ENCODE measurements at places on chromosomes 16 and 17. TPM values are rescaled to one million over a fixed set of nuclear protein-coding genes. Genes with fewer than 3 reads are reported as not detected.

Gene SCARF1
- total RNA-seq, result 6.6 TPM

Gene CD300E
- not detected for total RNA-seq

Gene IRX5
- 2.7 TPM for total RNA-seq

Gene BICDL2
- 0.21 TPM for total RNA-seq

Gene ARHGAP23
- 33.0 TPM for total RNA-seq

Gene SLC46A1
- 16.9 TPM for total RNA-seq

Gene LCAT
- total RNA-seq, result 14.0 TPM

Gene SYT17
- 5.4 TPM for total RNA-seq

Gene GLTPD2
- total RNA-seq, result not detected

Gene KREMEN2
- 10.8 TPM for total RNA-seq

DNA sequence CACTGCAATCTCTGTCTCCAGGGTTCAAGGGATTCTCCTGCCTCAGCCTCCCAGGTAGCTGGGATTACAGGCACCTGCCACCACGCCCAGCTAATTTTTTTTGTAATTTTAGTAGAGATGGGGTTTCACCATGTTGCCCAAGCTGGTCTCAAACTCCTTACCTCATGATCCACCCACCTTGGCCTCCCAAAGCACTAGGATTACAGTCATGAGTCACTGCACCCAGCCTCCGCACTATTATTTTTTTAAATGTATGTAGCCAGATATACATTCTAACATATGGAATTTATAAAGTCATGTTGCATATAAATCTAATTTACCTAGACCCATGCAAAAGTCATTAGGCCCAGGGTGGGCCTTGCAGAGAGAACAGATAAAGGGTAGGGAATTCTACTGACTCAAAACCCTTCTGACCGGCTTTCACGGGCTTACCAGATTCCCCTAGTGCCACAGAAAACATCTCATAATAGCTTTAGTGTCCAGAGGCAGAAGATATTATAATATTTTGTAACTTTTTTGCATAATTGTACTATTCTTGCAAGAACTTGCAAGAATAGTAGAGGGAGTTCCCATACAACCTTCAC lies 20.5 kb upstream of the HELZ start:
- H3K36me3 ChIP-seq, result no peaks in the 10 kb centered on the region
- H3K27me3 ChIP-seq, result no peaks in the 10 kb centered on the region
- no peak overlapping the region for H3K27ac ChIP-seq

DNA sequence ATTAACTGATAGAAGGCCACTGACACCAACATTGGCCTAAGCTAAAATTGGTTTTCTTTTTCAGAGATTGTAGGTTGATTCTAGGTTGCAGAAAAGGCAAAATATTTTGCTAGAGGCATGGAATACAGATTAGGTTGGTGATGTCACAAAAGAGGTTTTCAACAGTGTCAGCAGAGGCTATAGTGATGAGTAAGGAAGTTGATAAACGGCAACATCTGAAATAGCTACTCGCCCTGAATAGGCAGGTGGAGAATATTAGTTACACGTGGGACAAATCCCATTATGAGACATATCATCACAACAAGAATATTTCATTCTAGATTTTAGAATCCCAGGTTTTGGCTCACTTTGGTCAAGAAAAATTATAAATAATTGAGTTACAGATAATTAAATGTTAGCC lies 1.5 kb upstream of the TOM1L1 start:
- no peak overlapping the region for H3K27ac ChIP-seq
- no peak for DNase-seq
- peaks cover 6% of the 10 kb centered on the region for H3K36me3 ChIP-seq
- H3K27me3 ChIP-seq, result no peaks in the 10 kb centered on the region
- peaks cover 13% of the 10 kb centered on the region for H3K4me1 ChIP-seq
- H3K4me3 ChIP-seq, result no peak overlapping the region

GRCh38 chr16:87812200-87812656 lies 46.4 kb upstream of the KLHDC4 start:
- no peak for DNase-seq
- H3K36me3 ChIP-seq, result no peaks in the 10 kb centered on the region
- no peak overlapping the region for H3K4me3 ChIP-seq
- H3K4me1 ChIP-seq, result peaks cover 3% of the 10 kb centered on the region

GRCh38 chr17:8831234-8831849 lies 32.2 kb upstream of the MFSD6L start:
- H3K27ac ChIP-seq, result no peak overlapping the region
- H3K4me3 ChIP-seq, result no peak overlapping the region
- DNase-seq, result no peak
- no peaks in the 10 kb centered on the region for H3K4me1 ChIP-seq

GRCh38 chr16:9092978-9093344 lies 1.5 kb downstream of the HAPSTR1 start:
- H3K4me3 ChIP-seq, result peak overlapping the region; percentile 91
- H3K27ac ChIP-seq, result peak overlapping the region; percentile 90
- no peak for DNase-seq

DNA sequence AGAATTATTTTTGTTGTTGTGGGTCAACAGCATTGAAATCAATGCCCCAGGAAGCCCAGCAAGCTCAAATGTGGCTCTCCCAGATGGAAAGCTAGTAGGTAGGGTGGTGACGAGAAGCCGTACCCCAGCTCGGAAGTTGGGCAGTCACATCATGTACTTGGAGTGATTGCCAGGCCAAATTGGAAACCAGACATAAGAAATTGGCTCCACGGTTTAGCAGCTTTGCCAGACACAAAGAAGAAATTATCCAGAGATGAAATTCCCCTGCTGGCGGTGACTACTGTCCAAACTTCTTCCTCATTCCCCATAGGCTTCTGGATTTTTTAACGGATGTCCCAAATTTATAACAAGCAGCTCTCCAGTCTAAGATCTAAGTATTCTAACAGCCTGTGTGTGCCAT lies 95.9 kb downstream of the OR1D5 start:
- H3K4me1 ChIP-seq, result peaks cover 13% of the 10 kb centered on the region
- no peak for DNase-seq
- H3K27ac ChIP-seq, result no peak overlapping the region
- H3K4me3 ChIP-seq, result no peak overlapping the region

GRCh38 chr17:17719966-17720543 lies 38.8 kb downstream of the RAI1 start:
- H3K36me3 ChIP-seq, result no peaks in the 10 kb centered on the region
- no peak for DNase-seq

GRCh38 chr16:75288181-75288580 lies 36.8 kb upstream of the BCAR1 start:
- H3K27me3 ChIP-seq, result no peaks in the 10 kb centered on the region
- H3K4me3 ChIP-seq, result no peak overlapping the region
- no peaks in the 10 kb centered on the region for H3K4me1 ChIP-seq
- no peaks in the 10 kb centered on the region for H3K36me3 ChIP-seq
- no peak for DNase-seq

DNA sequence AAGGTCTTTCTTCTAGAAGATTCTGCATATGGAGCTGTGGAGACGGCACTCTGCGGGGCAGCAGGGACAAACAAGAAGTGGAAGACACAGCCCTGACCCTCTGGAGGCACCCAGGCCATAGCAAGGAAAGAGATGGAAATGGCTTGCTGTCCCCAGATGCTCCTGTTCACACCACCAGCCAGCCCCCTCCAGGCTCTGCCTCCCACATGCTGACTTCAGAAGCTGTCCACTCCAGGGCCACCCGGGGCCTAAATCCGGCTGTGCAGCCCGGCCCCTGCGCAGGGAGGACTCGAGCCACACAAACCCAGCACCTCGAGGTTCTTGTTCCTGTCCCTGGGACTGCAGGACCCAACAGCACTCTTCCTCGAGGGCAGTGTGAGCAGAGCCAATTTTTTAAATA lies 16.6 kb downstream of the RBFOX3 start:
- H3K4me3 ChIP-seq, result no peak overlapping the region
- DNase-seq, result no peak
- no peak overlapping the region for H3K27ac ChIP-seq

- DNase-seq, result no peak
- no peak overlapping the region for H3K4me3 ChIP-seq
- no peaks in the 10 kb centered on the region for H3K4me1 ChIP-seq
- H3K27me3 ChIP-seq, result no peaks in the 10 kb centered on the region
- no peak overlapping the region for H3K27ac ChIP-seq
Measured at GRCh38 chr17:37025847-37026530, 77.2 kb downstream of the AATF start.

GRCh38 chr16:23917621-23918020 lies 81.8 kb downstream of the PRKCB start:
- H3K36me3 ChIP-seq, result no peaks in the 10 kb centered on the region
- H3K4me1 ChIP-seq, result no peaks in the 10 kb centered on the region
- no peaks in the 10 kb centered on the region for H3K27me3 ChIP-seq
- H3K4me3 ChIP-seq, result no peak overlapping the region

GRCh38 chr17:1109606-1110540 lies 69.9 kb downstream of the ABR start:
- peak overlapping the region; percentile 37 for H3K4me3 ChIP-seq
- H3K27ac ChIP-seq, result peak overlapping the region; percentile 96
- H3K4me1 ChIP-seq, result peaks cover 58% of the 10 kb centered on the region

GRCh38 chr17:50426814-50427787 lies 1.1 kb downstream of the ACSF2 start:
- H3K27ac ChIP-seq, result peak overlapping the region; percentile 74
- no peaks in the 10 kb centered on the region for H3K27me3 ChIP-seq
- H3K36me3 ChIP-seq, result no peaks in the 10 kb centered on the region
- DNase-seq, result no peak
- H3K4me1 ChIP-seq, result peaks cover 20% of the 10 kb centered on the region

GRCh38 chr16:81928271-81928918 lies 82.9 kb downstream of the SDR42E1 start:
- H3K27ac ChIP-seq, result no peak overlapping the region
- no peak overlapping the region for H3K4me3 ChIP-seq
- no peaks in the 10 kb centered on the region for H3K27me3 ChIP-seq
- no peaks in the 10 kb centered on the region for H3K4me1 ChIP-seq

GRCh38 chr17:80531400-80531799 lies 13.2 kb upstream of the RPTOR start:
- H3K4me3 ChIP-seq, result no peak overlapping the region
- no peaks in the 10 kb centered on the region for H3K4me1 ChIP-seq
- no peak for DNase-seq
- no peaks in the 10 kb centered on the region for H3K27me3 ChIP-seq
- H3K27ac ChIP-seq, result no peak overlapping the region

DNA sequence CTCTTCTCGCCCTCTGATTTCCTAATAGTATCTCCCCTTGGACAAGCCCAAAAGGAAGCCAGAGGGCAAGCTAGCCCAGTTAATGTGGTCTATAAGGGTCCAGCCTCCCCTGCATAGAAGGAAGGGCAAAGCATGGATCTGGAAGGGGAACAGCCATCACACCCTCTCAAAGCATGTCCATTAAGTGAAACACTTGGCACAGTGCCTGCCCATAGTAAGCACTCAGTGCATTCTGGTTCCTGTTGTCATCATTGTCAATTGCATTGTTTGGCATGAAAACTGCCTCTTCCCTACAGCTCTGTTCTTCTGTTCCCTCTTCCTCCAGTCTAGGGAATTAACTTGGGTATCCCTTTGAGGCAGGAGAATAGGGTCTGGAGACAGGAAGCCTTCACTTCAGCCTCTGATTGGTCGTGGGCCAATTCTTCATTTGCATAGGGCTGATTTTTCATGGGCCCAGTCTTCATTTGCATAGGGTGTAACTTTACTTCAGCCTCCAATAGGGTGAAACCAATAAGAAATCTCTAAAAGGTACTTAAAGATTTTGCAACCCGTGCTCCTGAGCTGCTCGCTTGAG lies 81.4 kb downstream of the C17orf67 start:
- no peak overlapping the region for H3K27ac ChIP-seq
- no peaks in the 10 kb centered on the region for H3K36me3 ChIP-seq
- no peak overlapping the region for H3K4me3 ChIP-seq
- H3K27me3 ChIP-seq, result no peaks in the 10 kb centered on the region

GRCh38 chr17:62906881-62907280 lies 59.2 kb upstream of the TANC2 start:
- H3K36me3 ChIP-seq, result no peaks in the 10 kb centered on the region
- no peak overlapping the region for H3K4me3 ChIP-seq
- no peaks in the 10 kb centered on the region for H3K27me3 ChIP-seq
- no peak overlapping the region for H3K27ac ChIP-seq
- no peak for DNase-seq
- no peaks in the 10 kb centered on the region for H3K4me1 ChIP-seq

DNA sequence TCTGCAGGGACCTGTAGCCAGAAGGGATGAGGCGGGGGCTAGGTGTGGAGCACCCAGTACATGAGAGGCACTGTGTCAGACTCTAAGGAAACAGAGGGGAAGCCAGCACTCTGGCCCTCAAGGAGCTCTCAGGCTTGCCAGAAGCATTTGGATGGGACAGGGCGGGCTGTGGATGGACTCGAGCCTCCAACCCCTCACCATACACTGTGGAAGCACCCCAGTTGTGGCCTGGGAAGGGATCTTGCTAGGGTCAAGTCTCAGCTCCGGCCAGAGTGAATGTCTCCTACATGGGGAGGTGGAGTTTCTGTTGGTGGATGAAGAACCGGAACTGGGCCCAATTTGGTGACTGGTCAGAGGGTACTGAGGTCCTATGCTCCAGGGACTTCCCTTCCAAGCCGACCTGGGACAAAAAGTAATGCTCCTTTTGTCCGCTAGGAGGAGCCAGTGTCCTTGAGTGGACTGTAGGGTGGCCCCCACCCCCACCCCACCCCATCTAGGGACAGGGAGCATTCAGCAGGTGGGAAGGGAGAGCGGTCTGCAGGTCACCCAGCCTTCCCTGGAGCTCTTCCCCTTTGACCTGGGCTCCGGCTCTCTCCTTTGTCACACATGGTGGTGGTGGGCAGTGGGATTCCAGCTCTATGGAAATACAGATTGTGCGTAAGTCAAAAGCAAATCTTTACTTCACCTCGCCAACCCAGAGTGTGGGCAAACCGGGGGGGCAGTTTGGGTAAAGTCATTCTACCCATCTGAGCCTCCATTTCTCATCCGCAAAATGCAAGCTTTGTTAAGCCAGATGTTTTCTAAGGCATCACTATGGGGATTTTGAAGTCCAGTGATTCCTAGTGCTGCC lies 20.4 kb upstream of the PHB1 start:
- H3K27me3 ChIP-seq, result peaks cover 12% of the 10 kb centered on the region
- H3K4me3 ChIP-seq, result no peak overlapping the region
- no peak overlapping the region for H3K27ac ChIP-seq
- no peaks in the 10 kb centered on the region for H3K36me3 ChIP-seq

GRCh38 chr17:31789707-31790505 lies 69.1 kb downstream of the COPRS start:
- no peak overlapping the region for H3K27ac ChIP-seq
- H3K36me3 ChIP-seq, result no peaks in the 10 kb centered on the region
- DNase-seq, result no peak
- no peak overlapping the region for H3K4me3 ChIP-seq
- H3K27me3 ChIP-seq, result no peaks in the 10 kb centered on the region
- H3K4me1 ChIP-seq, result no peaks in the 10 kb centered on the region

All from Panc1 (cell line).